ENCODE measurements at places on chromosomes 7 and 10. TPM values are rescaled to one million over a fixed set of nuclear protein-coding genes. Genes with fewer than 3 reads are reported as not detected.
A peak's percentile ranks its signal among the peaks of the same experiment; 100 is the strongest.

- no peak for DNase-seq
Observed at GRCh38 chr10:6871128-6871527, 291.1 kb upstream of the PRKCQ start.

MAGI2 gene
- total RNA-seq = 0.31 TPM

- no peak for DNase-seq
Observed at GRCh38 chr10:13716081-13717071, 129.6 kb downstream of the PRPF18 start.

DNA sequence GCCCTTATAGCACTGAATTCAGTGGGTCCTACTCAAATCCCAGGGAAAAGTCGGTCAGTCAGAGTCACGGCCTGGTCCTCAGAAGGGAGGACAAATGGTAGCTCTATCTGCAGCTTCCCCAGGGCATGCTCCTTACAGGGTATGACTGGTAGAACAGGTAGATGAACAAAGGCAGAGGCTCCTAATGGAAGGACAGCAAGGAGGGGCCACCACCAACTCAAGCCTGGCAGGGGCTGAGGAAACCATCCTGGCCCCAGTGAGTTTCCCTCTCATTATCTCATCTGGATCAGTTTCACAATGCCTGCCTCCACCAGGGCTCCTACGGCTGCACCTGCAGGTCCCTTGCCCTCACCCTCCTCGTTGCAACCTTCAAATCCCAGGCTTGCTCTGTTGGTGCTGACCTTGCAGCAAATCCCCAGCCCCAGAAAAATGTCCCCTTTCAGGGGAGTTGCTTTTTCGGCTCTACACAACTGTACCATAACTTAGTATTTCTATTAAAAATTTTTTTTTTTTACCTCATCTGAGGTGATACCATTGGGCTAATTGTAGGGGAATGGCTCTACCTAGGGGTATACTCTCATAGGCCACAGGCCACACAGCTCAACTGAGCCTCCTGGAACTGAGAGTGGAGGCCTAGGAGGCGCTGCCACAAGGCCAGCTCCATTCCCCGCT lies 2.4 kb upstream of the MYO1G start:
- DNase-seq = peak; percentile 65

- no peak for DNase-seq
Observed at GRCh38 chr10:34134602-34135001, 680.5 kb downstream of the PARD3 start.

GRCh38 chr10:124918191-124918830 lies 23.6 kb upstream of the ZRANB1 start:
- DNase-seq = peak; percentile 3

CLDN3 gene
- not detected for total RNA-seq

ACTR3C gene
- 6.3 TPM for total RNA-seq

- DNase-seq = no peak
Observed at GRCh38 chr7:108251700-108252099, 121.5 kb upstream of the LAMB4 start.

ADAMTS14 gene
- 0.24 TPM for total RNA-seq

DNA sequence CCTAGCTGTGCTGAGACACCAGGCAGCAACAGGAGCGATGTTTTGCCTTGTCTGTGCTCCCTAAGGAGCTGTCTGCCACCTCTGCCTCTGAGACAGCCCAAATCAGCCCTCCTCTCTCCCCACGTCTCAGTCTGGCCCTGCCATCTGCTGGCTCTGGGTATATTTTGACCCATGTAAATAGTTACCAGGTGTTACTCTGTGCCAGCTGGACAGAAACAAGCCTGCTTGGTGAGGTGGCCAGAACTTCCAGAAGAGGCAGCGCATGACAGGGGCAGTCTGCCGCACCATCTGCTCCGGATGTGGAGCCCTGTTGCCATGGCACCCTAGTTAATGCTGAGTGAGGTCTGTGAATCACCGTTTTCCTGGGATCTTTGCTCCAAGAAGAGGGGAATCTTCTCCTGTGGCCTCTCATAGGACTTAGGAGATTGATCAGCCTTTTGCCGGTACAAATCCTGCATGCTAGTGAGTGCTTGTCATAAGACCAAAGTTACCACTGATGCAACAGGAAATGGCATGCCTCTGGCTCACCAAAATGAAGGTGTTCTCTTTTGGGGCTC lies 31.8 kb downstream of the GSTO2 start:
- peak; percentile 37 for DNase-seq

GRCh38 chr10:24912215-24912614 lies 40.2 kb downstream of the PRTFDC1 start:
- no peak for DNase-seq

DNA sequence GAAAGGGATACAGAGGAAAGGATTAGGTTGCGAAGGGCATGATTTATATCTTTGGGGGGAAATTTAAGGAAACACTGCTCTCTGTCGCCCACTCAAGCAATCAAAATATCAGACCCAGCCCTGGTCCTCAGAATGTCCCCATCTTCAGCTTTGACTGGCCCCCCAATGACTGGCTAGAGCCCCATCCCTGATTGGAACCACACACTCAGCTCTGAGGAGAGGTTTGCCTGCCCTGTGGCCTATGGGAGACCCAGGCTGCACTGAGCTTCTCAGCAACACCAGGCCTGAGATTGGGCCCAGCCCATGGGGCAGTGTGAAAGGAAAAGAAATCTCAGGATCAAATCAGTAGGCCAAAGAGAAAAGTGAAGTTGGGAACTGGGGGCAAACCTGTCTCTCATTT lies 69.5 kb downstream of the ADCYAP1R1 start:
- no peak for DNase-seq

DNA sequence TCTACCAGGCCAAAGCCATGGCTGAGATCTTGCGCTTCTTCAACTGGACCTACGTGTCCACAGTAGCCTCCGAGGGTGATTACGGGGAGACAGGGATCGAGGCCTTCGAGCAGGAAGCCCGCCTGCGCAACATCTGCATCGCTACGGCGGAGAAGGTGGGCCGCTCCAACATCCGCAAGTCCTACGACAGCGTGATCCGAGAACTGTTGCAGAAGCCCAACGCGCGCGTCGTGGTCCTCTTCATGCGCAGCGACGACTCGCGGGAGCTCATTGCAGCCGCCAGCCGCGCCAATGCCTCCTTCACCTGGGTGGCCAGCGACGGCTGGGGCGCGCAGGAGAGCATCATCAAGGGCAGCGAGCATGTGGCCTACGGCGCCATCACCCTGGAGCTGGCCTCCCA lies 142.7 kb downstream of the GRM3 start:
- no peak for DNase-seq

INA gene
- total RNA-seq = 0.46 TPM

GBX1 gene
- total RNA-seq = not detected

SLC29A4 gene
- 0.48 TPM for total RNA-seq

DNA sequence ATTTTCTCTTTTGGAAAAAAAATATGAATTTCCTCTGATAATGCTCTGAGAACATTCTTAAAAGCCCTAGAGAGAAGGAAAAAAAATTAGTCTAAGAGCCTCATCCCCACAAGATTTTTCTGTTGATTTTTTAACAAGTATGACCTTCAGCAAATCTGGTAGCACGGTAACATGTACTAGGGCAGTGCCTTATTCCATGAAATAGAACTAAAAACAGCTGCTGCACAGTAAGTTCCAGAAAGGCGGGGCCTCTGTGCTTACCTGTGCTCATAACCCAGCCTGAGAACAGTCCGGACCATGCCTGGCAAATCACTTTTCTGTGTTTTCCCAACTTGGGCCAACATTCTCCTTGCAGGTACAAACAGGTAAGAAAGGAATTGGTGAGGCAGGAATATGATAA lies 519.1 kb upstream of the AKR1E2 start:
- no peak for DNase-seq

DNA sequence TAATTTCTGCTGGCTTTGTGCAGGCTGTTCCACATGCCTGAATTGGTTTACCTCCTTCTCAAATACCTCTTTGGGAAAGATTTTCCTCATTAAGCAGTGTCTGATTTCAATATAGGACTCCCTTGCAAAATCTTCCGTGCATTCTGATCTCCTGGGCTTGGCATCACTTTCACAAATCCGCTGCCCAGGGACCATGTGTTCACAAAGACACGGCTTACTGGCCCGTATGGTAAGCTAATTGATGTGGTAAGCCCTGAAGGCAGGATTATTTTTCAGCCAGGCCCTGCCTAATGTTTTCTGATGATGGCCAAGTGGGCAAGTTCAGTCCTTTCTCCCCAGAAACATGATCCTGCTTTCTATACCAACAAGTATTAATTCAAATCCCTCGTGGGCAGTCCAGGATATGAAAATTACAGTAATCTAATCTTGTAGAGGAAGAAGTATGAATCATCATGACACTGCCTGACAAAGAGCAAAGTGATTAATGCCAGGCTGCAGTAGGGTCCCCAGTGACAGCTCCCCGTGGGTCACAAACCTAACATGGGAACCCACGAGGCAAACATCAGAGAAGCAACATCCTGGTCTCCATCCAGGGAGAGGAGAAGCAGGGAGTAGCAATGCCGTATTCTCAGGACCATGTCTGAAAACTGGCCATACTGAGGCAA lies 11.6 kb upstream of the SVIL start:
- peak; percentile 28 for DNase-seq

DNA sequence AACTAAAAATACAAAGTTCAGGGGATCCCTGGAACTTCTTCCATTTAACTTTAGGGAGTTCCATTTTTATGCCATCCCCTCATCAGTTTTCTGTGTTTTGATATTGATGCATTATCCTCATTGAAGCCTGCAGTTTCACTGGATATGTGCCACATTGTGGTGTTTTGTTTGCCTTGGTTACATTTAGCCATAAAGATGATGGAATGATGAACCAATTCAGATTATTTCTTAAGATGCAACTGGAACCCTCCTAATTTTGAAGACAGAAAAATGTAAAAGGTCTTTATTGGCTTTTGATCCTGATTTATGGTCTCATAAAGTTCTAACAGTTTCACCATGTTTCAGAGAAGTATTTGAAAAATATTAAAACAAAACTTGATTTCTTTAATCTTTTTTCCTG lies 314.2 kb upstream of the KLF6 start:
- no peak for DNase-seq

DNA sequence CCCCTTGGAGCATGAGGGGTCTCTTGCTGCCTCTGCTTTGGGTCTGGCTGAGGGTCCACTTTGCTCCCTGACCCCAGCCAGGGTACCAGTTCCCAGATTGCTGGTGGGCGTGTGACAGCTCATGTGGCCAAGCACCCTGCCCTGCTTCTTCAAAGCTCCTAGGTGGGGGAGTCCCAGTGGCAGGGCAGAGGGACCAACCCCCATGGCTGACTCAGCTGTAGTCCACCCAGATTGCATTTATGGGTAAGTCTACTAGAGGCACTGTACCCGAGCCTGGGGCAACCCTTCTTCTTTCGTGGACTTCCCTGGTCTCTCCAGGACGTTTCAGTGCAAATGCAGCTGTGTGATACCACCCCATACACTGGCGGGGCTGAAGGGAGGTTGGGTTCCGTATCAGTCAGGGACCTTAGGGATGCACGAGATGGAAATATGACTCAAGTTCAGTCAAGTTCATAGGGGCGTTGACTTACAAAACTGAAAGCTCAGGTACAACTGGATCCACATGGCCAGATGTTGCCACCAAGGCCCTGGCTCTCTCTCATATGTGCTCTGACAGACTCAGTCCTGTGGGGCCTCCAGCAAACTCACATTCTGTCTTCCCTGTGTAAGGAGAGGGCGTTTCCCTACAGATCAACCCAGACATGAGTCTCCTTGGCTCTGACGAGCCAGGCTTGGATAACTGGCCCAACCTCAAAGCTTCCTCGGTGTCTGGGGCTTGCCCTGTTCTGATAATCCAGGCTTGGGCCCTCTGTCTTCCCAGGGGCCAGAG lies 13.6 kb downstream of the PTPRE start:
- no peak for DNase-seq

DNA sequence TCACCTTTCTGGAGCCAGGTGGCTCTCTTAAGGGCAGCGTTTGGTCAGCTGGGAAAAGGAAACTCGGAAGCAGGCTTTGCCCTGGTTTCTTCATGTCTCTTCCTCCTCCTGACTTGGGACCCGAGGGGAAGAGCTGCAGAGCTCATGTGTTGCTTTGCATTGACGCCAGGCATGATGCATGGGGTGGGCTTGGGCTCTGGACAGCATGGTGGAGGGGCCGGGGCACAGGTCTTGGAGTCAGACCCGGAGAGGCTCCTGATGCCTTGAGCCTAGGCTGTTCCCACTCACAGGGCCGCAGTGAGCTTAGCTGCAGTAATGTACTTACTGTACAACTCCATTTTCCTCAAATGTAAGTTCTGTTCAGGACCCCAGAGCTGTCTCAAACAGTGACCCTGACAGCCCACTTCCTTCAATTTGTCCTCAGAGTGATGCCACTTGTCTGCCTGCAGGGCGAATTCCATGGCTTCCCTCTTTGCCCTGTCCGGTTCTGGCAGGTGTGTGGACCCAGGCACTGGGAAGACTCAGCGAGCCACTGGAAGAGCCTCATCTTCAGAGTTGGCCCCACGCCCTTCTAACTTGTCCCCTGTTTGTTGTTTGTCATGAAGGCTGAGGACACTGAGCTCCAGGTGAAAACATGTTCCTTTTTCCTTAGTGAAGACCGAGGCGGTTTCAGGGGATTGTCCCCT lies 50.2 kb downstream of the ZNF467 start:
- no peak for DNase-seq

DNA sequence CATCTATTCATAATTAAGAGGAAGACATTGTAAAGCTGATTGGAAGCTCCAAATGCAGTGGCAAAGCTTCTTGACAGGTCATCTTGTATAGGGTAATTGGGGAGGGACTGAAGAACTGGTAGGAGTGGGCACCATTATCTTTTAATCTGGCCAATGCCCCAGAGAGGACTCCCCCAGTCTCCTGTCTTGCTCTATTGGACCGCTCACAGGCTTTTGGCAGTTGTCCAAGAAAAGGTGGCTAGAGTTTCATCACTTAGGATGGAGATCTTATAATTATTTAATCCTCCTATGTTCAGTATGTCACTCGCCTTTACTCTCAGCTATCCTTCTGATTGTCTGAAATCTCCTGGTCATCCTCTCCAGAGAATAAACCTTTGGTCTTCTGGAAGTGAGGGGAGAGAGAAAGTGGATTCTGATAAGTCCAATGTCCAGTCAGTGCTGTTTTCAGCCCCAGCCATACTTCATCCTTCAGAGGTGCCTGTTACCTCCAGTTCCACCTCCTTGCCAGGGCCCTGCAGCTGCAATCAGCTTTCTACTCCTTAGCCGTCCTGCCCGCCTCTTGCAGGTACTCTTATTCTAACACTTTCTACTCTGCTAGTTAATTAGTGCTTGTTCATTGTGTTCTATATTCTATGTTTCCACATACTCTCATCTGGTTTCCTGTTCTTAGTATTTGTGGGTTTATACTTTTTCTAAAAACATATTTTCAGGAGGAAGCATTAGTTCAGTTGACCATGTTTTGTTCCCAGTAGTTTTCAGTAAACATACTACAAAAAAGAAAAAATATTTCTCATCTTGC lies 241.6 kb downstream of the NSUN6 start:
- no peak for DNase-seq

GRCh38 chr7:20033621-20034400 lies 183.4 kb downstream of the MACC1 start:
- DNase-seq = no peak

DNA sequence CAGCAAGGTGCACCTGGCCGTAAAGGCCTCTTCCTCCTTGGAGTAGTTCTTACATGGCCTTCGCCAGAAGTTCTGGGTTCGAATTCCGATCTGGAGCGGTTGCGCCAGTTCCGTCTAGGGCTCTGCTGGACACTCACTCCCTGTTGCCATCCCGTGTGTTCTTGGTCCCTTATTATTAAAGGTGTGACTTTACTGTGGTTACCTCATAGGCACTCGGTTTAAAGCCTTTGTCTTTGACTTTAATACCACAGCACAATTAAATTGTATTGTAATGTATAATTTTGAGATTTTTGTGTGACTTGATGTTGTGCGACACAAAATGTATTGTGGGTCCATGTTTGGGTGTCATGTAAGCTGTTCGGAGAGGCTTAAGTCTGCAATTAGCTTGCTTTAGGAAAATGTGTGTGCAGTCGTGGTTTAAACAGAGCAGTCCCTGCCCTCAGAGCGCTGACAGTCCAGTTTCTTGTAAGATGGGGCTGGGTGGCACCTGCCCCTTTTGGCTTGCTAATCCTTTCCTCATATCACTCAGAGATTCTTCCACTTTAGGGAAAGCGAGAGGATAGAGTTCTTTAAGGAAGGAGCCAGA lies 919 bp downstream of the INPP5F start:
- DNase-seq = no peak

Measured in activated T-cell treated with anti-CD3 and anti-CD28 coated beads, Interleukin-2, amount 50 U/mL, for 72 hours (primary cell).